ENCODE measurements at places on chromosomes 7 and 10.

DNA sequence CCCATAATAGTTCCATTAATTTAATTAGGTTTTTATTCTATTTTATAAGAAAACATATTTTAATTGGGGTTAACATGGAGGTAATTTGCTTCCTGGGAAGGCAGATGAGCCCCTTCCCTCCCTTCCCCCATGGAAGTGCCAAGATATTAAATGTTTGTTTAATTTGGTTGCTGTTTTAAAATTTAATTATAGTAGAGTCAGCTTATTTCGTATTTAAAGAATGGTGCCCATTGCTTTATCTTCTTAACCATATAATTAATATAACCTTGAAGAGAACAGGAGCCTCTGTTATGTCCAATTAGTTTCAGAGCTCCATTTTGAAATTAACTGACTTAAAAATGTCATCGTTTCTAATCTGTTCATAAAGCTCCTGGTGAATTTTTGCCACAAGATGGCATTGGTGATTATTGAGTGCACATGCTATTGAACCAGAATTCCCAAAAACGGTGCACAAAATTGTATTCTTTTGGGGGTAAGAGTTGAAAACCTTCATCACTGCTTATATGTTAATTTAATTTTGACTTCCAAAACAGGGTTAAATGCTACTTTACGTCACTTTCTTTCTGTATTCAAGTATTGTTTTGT, 26.0 kb downstream of the KLHDC10 start:
- DNase-seq: no peak

- no peak for DNase-seq
These were observed 36.8 kb downstream of the CTBP2 start for GRCh38 chr10:125123476-125124114.

GRCh38 chr7:143130541-143130940, 1.3 kb upstream of the PIP start:
- no peak for DNase-seq

GRCh38 chr7:75842836-75843446, 29.3 kb upstream of the CCL24 start:
- no peak for DNase-seq

DNA sequence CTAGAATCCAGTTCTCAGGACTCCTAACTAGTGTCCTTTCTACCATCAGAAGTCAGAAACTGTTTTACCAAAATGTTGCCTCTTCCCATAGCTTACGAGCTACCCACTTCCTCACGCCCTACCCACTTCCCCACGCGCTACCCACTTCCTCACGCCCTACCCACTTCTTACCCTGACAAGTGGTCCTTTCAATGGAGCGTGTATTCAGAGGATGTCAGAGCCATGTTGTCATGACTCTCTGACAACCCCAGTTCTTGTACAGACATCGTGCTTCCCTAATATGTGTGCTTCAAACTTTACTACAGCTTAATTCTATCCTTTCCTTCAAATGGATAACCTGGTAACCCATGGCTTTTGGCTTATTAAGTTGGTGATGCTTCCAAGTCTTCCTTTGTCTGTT, 84.8 kb upstream of the PHF14 start:
- no peak for DNase-seq

DNA sequence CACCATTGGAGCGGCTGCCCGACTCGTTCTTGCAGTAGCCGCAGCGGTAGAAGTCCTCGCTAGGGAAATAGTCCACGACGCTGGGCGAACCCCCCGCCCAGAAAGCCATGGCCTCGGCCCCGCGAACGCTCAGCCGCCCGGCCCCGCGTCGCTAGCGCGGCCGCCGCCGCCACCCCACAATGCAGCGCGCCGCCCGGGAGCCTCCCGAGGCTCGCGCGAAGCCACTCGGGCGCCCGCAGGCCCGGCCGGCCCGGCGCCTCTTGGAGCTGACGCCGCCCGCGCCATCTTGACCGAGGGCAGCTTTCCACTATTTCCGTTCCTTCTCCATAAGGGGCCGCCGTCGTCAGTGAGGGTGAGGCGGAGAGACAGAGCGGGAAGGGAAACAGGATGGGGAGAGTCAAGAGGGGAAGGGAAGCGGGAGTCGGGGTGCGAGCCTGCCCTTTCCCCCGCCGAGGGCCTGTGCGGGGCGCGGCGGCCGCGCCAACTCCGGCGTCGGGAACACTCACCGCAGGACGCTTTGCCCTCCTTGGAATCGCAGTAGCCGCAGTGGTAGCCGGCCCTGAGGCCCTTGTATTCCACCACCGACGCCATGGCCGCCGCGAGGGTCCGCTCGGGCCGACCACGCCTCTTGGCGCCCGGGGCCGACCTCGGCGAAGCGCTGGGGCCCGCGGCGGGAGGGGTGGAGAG, at the start of gene ATE1:
ATE1 (minus strand) TSS at position 191 of the 687 bp plus-strand sequence; CDS start at position 109, 82 bp downstream.
- DNase-seq: peak; percentile 81

Data from naive thymus-derived CD8-positive, alpha-beta T cell (primary cell).